Activated T-helper 1 cell treated with anti-CD3 and anti-CD28 coated beads, Interleukin-12 subunit alpha, Interleukin-12 subunit beta, Interleukin-2, Interleukin-4 antibody, amounts not matched to agents 30 ng/mL and 10 ng/mL and 1 ng/mL, durations not matched to agents 14 hours and 24 hours and 36 hours (primary cell): ENCODE measurements at places on chromosomes 12 and 14. TPM values are rescaled to one million over a fixed set of nuclear protein-coding genes. Genes with fewer than 3 reads are reported as not detected.

DNA sequence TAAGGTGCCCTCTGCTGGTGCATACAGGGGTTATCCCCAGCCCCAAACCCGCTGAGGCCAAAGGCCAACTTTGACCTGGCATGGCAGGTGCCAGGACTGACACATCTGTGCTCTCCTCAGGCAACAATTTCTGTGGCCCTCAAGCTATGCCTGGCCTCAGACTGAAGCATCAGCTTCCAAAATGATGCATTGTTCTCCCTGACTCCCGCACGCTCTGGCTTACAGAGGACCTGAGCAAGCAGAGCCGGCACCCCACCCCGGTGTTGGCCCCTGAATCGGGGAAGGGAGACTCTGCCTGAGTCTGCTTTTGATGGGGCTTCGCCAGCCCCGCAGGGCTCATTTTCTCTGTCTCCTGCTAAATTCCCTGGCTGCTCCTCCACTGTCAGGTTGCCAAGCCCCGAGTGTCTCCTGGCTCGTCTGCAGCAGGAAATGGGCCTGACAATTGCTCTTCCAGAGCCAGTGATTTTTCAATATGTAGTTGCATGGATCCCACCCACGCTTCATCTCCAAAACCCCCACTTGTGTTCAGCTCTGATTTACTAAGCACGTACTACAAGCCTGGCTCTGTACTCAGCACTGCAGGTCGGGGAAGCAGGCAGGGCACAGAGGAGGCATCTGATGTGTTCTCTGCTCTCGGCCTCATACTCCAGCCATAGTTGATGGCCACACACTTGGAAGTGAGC lies 126.1 kb downstream of the SLC38A6 start:
- DNase-seq: no peak

TGM1 gene
- total RNA-seq: 4.1 and 4.8 TPM in 2 replicates

DNA sequence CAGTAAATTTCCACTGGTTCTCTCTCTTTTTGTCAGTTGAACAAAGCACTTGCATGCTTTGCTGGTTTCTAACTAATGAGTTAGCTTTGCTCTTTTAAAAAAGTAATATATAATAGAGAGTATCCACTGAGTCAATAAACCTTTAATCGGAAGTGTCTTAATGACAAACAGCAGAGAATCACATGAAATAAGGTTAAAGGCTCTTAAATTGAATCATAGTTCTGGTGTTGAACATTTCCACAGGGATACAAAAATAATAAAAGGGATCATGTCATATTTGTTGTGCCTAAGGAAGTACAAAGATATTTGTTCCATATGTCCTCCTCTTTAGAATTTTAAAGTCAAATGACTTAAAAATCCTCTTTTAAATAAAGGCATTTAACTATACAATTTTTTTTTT lies 362.6 kb downstream of the LRIG3 start:
- DNase-seq: no peak

GRCh38 chr14:75003250-75004027 lies 718 bp downstream of the EIF2B2 start:
- DNase-seq: no peak

GRCh38 chr14:77570706-77571268 lies 45.6 kb downstream of the SPTLC2 start:
- DNase-seq: no peak
